T1000 (cell line): ENCODE measurements at places on chromosomes 5 and 9.

GRCh38 chr5:38796742-38797108 lies 49.1 kb upstream of the OSMR start:
- DNase-seq = no peak

DNA sequence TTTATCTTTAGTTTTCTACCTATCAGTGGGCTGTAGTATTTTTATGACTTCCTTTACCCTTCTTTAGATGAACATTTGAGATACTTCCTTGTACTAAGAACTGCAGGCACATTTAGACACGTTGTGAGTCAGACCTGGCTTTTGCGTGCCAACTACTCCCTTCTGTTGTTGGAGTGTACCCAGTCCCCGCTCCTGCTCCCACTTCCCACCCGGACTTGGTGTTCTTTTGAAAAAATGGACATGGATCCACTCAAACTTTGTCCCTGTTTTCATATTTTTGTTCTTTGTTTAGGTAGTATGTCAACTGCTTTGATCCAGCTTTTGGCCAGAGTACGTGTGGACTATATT lies 60.7 kb downstream of the PARP8 start:
- no peak for DNase-seq

DNA sequence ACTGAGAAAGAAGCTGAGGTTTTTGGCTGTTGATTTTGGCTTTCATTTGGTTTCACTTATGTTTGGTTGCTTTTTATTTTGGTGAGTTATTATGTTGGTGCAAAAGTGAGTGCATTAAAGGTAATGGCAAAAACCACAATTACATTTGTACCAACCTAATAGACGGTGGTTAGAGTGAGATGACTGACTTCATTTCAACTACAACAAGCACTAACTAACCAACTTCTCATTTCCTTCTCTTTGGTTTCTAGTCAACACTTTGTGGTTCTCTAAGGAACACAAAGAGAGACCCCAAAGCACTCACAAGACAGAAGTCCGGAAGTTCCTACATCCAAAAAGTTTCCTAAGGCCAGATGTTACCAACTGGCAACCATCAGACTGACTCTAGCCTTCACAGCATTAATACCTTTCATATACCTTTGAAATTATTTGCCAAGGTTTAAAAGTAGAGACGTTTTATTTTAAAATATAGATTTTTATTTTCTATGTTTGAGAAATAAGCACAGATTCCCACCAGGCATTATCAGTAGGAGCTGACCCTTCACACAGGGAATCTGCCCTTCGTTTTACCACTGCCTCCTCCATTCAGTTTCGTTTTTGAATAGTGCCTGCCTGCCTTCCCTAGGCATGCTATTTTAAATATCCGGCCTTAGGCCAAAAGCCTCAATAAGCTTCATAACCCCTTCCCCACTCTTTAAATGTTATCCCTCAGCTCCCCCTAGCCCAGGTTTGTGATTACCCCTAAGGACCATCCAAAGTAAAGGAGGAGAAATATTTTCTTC lies 301.1 kb upstream of the PTGER4 start:
- DNase-seq = no peak

DNA sequence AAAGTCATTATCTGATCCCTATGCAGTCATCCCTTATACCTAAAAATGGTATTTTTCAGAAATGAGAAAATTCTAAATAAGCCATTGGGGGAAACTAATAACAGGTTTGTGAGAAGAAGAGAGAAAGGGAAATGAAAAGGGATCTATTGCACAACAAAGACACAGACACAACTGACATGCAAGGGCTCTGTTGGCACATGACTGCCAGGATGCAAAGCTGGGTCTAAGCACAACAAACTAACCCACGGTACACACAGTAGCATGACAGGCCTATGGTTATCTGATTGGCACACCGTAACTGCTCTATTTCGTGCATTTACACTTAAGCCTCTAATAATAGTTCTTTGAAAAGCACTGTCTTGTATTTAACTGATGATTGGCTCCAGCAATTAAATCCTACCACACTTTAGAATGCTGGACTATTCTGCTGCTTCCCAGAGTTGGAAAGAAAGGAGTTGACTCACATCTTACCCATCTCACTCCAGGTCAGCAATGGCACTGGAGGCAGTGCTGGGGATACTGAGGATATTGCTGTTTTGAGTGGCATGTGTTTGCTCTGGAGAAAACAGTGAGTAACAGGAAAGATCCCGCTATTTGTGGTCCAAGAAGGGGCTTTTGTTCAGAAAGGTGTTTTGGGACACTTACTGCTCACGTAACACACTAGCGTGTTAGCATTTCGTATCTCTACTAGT lies 328.3 kb downstream of the GLIS3 start:
- no peak for DNase-seq

DNA sequence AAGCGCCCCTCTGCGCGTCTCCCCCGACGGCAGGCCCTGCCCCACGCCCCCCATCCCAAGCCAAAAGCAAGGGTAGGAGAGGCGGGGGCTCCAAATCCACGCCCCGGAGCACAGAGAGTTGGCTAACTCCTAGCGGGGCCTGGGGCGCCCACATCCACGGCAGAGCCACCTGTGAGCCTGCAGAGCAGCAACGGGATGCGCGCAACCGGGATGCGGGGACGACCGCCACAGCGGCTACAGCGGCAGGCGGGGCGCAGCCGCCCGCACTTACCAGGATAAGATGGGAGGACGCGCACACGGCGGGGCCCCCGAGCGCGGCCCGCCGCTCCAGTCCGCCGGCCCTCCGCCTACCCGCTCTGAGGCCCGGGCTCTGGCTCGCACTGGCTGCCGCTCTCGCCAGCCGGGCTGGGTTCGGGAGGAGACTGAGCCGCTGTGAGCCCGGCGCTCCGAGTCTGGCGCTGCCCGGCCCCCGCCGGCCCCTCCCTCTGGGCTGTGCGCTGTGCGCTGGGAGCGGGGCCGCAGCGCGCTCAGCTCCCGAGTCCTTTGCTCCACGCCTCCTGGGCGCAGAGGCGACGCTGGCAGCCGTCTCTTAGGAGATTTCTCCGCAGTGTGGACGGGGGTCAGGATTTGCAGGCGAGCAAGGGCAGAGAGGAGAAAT lies at the start of gene SLC24A2:
Gene SLC24A2 (minus strand): TSS at position 424 of the 658 bp plus-strand sequence.
- DNase-seq = no peak

DNA sequence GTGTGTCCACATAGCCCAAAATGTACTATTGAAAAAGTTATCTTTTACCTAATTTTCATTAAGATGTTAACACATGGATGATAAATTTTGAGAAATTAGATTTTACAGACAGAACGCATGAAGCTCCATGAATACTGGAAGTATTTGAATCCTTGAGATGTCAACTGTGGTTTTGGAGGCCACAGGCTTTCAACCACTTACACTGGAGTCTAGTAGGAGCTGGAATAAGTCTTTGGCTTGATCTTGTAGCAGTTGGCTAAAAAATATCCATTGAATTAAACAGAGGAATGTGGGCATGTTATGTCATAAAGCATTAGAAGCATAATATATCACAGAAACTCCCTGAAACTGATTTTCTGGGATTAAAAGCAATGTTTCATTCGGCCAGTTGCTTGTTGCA lies 52.9 kb downstream of the CAMK4 start:
- no peak for DNase-seq

DNA sequence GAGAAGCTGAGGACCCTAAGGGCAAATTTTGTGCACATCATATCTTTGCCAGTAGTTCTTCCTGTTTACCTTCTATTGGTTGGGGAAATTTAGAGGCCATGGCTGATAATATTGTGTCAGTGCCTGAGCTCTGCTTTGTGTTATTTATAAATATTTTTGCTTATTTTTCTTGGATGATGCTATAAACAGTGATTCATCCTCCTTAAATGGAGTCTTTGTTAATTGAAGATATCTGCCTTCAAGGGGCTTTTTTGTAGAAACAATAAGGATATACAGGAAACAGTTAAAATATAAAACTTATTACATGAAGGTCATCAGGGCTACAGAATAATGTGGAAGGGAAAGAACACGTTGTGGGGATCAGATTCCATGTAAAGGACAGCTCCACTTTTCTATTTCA lies 78.0 kb downstream of the PAM start:
- DNase-seq = no peak

DNA sequence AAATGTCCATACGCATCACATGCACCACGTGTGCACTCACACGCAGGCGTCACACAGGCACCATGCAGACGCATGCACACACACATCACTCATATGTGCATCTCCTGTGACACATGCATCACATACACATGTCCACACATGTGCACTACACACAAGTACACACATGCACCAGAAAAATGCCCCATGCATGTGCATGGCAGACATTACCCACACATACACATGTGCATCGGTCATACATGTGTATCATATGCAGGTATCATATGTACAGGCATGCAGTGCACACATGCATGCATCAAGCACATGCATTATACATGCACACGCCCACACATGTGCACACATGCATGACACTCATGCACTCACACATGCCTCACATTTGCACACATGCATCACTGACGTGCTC lies 26.1 kb downstream of the ADAMTS2 start:
- DNase-seq = no peak

- DNase-seq = no peak
Measured at GRCh38 chr9:94613003-94613402, 19.4 kb upstream of the FBP2 start.

DNA sequence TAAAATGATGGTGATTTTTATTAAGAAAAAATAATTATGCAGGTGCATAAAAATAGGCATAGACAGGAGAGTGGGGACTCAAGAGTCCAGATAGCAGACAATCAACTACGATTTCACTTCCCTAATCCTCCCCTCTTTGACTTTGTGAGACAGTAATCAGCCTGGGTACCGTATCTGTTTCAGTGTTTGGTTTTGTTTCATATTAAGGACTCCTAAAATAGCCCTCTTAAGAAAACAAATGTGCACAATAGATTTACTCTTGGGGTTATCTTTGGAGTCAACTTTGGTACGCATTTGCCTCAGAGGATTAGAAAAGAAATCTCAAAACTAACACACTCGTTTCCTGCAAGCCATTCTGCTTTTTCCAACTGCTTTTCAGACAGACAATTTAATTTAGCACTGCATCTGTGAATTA lies 96.3 kb downstream of the ZNF608 start:
- no peak for DNase-seq

- no peak for DNase-seq
Measured at GRCh38 chr9:5819174-5819573, 13.7 kb downstream of the ERMP1 start.

DNA sequence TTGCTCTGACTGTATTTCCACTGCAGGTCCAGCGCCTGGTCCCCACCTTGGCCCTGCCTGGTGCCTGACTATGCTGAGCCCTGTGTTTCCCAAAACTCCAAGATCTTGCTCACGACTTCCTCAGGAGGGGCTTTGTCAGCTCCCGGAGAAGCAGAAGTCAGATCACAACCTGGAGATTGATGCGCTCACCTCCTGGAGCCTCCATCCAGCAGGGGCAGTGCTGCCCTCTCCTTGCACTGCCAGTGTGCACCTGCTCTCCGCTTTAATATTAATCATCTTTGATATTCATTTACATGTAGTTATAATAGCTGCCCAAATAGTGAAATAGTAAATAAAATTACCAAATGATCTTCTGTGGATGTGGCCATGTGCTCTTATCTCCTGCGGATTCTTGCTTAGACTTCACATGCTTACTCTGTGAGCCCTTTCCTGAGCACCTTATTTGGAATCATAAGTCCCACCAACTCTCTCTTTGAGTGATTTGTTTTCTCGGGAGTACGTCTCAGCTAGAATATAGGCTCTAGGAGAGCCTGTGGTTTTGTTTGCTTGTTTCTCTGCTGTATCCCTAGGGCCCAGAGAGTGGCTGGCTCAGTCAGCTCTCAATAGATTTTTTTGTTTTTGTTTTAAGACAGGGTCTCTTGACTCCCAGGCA lies 17.4 kb downstream of the MAML1 start:
- DNase-seq = no peak

GRCh38 chr5:127428748-127429147 lies 88.7 kb upstream of the PRRC1 start:
- DNase-seq = no peak

DNA sequence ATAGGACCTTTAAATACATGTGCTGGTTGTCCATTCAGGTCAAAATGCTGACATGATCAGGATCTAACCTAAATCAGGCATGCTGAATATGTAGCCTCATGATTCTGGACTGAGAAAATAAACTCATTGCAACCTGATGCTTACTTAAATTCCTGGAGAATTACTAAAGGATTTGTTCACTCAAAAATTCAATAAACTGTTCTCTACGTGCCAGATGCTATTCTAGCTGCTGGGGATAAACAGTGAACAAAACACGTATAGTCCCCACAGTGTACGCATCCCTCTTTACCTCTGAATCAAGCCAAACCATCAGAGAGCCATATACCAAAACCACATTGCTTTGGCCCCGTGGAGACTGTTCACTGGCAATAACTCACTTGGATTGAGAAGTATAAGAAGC lies 6.1 kb downstream of the SCAI start:
- DNase-seq = no peak

DNA sequence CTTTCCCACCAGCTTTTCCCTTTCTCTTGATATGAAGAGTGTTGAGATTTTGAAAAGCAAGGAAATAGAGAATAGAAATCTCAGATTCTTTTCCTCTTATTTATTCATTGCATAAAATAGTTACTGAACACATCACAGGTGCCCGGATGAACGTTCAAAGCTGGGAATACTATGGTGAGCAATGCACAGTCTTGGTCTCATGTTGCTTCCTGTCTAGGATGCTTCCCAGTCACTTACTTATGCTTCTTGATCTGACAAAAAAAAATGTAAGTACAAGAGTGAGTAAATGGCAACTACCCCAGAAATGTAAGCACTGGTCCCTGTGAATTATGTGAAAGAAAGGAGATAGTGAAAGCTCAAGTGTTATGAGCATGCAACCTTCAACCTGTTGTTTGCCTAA lies 153.5 kb upstream of the S1PR3 start:
- no peak for DNase-seq

GRCh38 chr9:87578625-87579024 lies 81.0 kb downstream of the DAPK1 start:
- DNase-seq = no peak

DNA sequence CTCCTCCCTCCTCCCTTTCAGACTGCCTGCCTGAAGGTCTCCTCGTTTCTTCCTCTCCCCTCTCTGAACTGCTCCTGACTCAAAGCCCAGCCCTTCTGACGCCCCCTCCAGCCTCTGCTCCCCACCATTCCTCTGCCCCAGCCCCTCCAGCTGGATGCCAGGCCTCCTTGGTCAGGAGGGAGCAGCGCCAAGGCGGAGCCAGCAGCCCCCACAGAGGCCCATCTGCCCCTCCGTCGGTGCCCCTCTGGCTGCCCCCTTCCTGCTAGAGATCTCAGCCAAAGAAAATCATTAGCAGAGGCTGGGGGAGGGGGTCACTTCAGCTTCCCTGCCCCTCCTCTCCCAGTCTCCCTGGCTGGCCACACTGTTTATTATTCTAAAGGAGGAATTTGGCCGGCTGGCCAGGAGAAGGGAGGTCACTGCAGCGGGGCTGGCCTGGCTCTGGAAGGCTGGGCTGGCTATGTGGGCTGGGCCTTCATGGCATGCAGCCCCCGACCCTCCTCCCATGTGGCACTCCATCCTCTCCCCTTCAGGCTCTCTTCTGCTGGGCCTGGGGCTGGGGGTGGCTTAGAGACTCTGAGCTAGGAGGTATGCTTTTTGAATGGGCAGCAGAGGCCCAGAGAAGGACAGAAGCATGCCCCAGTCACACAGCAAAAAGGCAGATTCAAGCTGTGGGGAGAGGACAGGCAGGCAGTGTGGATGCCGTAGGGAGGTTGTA lies 16.9 kb downstream of the PDGFRB start:
- peak; percentile 38 for DNase-seq
